ENCODE measurements at places on chromosomes 4 and X.

DNA sequence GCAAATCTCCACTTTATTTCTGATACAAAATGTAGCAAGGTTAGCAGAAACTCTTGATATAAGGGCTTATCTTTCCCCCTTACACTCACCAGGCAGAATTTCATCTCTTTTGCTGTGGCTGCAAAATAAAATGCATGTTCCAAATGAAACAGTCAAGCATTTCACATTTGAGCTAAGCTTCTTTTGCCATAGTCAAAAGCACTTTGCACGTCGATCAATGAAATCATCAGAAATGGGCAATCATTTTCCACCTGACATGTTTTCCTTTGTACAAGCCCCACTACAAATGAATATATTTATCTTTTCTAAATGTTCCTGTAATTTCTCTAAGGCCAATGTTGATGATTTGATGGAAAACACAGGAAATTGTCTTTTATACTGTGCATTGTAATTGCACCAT, 178.4 kb downstream of the ANKRD50 start:
- no peak for DNase-seq

DNA sequence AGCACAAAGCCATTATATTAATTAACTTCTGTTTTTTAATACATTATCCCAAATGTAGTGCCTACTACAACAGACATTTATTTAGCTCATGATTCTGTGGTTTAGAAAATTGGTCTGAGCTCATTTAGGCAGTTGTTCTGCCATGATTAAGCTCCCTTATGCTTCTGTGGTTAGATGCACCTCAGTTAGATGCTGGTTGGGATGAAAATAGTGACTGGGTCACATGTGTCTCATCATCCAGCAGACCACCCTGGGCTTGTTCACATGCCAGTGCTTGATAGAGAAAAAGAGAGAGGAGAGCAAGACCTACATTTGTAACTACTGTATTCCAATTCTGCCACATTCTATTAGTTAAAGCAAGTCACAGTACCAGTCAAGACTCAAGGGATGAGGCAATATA, 376.4 kb upstream of the GNPDA2 start:
- no peak for DNase-seq

DNA sequence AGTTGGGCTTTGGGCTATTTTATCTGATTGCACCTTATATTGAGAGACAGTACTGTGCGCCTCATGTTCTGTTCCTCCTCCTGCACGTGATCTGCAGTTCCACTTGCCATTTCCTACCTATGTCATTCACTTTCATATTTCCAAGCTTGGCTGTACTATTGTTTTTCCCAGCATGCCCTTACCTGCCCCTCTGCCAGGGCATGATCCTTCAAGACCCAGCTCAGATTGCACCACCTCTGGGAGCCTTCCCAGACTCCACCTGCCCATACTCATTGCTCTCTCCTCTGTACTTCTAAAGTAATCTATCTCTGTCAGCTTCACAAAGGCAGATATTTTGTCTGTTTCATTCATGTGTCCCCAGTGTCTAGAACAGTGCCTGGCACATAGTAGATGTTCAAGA, 11.6 kb downstream of the SLC25A5 start:
- no peak for DNase-seq

- peak; percentile 90 for DNase-seq
Measured at GRCh38 chr4:128338634-128339355, 51.2 kb upstream of the PGRMC2 start.

- DNase-seq = no peak
Measured at GRCh38 chr4:6852582-6852981, 57.0 kb upstream of the TBC1D14 start.

GRCh38 chr4:1447676-1448588, 41.7 kb upstream of the NKX1-1 start:
- DNase-seq = no peak

- no peak for DNase-seq
Measured at GRCh38 chr4:11367371-11367770, 61.3 kb downstream of the HS3ST1 start.

- DNase-seq = peak; percentile 31
Measured at GRCh38 chr4:112327965-112328733, 31.0 kb downstream of the ALPK1 start.
